Activated CD4-positive, alpha-beta T cell treated with anti-CD3 and anti-CD28 coated beads, Interleukin-2, amount 50 U/mL, for 1 hour (primary cell): ENCODE measurements at places on chromosomes 1 and 21.

DNA sequence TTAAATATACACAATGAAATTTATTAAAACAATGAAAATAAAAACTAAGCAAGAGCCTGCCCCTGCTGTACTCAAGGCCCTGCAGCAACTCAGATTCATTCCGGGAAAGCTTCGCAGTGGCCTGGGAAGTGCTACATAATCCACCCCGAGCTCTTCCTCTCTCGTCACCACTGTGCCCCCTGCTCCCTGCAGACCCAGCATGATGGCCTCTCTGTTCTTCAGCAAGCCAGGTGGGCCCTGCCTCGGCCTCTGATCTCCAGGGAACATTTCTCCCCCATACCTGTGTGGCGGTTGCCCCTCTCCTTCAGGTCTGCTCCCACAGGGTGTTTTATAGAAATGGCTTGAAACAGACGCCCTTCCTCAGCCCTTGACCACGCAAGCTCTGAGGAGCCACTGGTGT, 10.6 kb downstream of the RNF187 start:
- DNase-seq, result no peak

DNA sequence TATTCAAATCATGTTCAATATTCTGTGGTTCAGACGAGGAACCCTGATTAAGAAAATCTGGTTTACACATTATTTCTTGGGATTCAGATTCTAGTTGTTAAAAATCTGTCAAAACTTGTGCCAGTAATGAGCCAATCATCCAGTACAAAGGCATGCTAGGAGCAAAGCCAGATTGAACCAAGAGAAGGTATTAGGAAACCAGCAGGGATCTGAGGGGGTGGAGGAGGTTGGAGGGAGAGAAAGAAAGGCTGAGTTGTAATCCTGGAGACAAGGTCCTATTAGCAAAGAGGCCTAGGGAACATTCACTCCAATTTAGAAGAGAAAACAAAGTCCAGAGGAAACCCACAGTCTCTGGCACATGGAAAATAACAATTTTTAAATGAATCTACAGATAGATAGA, 352.9 kb downstream of the LTN1 start:
- DNase-seq, result no peak

- no peak for DNase-seq
These were observed 308.8 kb downstream of the NPHP4 start for GRCh38 chr1:5683446-5683845.

- peak; percentile 78 for DNase-seq
These were observed 26.1 kb downstream of the UBE2T start for GRCh38 chr1:202315576-202316168.

DNA sequence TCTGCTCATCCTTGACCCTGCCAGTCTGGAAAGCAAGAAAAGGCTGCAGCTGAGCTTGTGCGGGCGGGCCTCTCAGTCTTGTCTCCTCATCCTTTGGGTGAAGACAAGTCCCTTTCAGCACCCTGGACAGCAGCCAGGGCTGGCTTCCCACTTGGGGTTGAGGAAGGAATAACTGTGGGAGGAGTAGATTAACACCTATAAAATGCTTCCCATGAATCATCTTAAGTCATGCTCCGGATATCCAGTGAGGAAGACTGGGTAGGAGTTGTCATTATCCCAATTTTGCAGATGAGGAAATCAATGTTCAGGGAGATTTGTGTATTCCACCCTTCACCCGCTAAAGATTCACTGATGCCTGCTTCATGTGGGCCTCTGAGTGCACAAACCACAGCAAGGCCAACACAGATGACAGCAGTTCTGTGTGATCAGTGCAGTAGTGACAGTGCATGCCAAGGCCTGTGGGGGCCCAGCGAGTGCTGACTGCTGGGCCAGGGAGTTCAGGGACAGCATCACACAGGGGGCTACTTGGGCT, 20.1 kb upstream of the COL16A1 start:
- DNase-seq, result peak; percentile 53

DNA sequence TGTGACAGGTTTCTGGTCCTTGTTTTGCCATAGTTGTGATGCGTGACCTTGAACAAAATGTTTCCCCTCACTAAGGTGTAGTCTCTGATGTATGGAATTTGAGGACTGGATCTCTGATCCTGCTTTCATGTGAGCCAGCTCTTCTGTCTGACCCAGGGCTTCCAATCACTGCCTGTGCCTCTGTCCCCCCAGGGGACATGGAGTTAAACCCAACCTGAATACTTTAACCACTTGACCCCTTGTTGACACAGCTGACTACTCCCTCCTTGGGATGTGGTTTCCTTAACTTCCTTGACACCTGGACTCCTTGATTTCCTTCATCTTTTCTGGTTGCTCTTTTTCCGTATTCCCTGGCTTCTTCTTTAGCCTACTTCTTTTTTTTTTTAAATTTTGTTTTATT, 36.0 kb upstream of the SSBP3 start:
- DNase-seq, result no peak

DNA sequence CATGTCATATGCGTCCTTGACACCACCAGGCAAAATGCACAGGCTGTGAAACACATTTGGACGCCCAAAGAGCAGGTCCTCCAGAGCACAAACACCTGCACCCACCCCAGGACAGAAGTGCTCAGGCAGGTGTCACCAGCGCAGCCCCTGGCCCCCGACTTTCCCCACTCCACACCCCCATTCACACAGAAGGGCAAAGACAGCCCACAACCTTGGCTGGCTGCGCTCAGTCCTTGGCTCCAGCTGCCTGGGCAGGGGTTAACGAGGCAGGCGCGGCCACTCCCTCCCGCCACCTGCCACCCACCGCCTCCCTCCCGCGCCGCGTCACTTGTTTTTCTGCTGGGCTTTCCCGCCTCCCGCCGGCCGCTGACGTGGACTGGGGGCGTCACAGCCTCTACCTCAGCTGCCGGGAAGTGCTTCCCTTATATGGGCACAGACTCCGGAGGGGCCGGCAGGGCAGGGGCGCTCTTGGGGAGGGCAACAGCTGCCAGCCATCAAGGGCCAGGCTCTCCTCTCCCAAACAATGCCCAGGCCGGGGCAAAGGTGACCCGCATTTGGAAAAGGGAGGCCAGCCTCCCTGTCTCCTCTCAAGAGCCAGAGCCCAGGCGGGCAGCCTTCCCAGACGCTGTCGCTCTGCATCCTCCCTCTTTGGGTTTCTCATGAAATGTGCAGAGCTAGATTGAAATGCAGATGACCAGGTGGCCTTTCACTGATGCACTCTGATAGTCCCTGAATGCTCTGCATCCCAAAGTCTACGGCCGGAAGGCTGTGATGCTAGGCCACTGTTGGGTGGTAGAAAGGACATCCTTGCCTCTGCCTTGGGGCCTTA, 14.8 kb upstream of the BTG2 start:
- peak; percentile 99 for DNase-seq

- no peak for DNase-seq
These were observed 131.9 kb downstream of the VAV3 start for GRCh38 chr1:107833061-107833460.

GRCh38 chr1:64744492-64745180, at the start of gene RAVER2:
Gene RAVER2, plus strand, starts transcription at chr1:64745075. Its CDS starts 98 bp downstream, at chr1:64745173.
- DNase-seq, result peak; percentile 46
